M059J (cell line): ENCODE measurements at places on chromosomes 5 and 9.

DNA sequence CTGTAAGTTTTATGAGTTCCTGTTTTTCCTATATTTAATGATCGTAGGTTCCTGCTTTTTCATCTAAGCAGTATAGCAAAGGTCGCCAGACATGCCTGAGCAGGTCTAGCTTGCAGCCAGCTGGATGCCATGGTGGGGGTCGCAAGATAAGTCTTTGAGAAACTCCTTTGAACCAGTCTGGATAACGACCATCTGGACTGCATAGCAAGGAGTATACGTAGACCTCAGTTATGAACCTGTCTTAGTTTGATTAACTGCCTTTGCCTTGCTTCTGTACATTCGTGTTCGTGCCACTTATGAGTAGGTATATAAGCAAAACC lies 8.4 kb upstream of the SPATA31E1 start:
- DNase-seq, result no peak

DNA sequence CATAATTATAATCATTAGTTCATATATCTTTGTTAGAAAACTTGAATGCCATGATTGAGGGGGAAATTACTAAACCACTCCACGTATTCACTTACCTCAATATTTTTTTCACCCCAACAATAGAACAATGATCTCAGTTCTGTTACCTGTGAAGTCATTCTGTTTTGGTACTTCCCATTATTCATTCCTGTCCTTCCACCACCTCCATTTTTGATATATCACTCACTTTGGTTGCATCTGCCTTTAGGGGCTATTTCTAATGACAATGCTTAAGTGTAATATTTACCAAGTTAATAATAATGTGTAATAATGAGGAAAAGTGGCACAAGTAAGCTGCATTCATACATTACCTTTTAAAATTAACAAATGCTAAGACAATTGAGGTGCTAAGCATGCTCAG lies 218.4 kb downstream of the SPATA31D1 start:
- no peak for DNase-seq

GRCh38 chr5:60020457-60020856 lies 126.9 kb upstream of the PDE4D start:
- DNase-seq, result no peak

DNA sequence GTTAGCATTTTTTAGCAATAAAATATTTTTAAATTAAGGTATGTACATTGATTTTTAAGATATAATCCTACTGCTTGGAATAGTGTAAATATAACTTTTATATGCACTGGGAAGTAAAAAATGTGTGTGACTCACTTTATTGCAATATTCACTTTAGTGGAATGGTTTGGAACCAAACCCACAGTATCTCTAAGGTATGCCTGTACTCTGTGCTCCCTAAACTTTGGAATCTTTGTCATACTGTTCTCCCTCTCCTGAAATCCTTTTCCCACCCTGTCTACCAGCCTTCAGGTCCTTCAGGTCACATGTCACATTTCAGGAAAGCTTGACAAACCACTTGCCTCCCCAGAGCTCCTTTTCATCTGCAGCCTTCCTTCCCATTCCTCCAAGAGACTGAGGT lies 308.7 kb downstream of the SPOCK1 start:
- DNase-seq, result peak; percentile 78

- peak; percentile 60 for DNase-seq
Measured at GRCh38 chr5:91074615-91075014, 308.5 kb downstream of the ARRDC3 start.

DNA sequence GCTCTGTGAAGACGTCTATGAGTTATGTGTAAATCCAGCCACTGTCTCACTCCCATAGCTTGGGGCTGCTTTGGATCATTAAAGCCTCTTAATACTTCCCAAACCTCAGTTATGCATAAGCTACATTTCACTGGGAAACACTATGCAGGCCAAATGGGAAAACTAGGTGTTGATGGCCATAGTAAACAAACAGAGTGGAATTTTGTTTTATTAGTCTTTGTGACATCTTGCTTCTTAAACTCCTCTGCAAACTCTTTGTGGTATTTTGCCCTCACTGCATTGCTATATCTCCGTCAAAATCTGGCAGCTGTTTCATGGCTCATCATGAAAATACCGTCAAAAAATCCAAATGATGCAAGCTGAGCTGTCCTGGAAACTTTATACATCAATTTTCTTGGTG lies 167.2 kb upstream of the HMHB1 start:
- peak; percentile 65 for DNase-seq

GRCh38 chr5:120388016-120388781 lies 75.9 kb upstream of the PRR16 start:
- DNase-seq, result peak; percentile 93

GRCh38 chr5:13317654-13318053 lies 626.8 kb downstream of the DNAH5 start:
- peak; percentile 48 for DNase-seq

GRCh38 chr9:36934478-36935065 lies 99.5 kb downstream of the PAX5 start:
- DNase-seq, result peak; percentile 27

GRCh38 chr5:174362514-174362913 lies 317.0 kb downstream of the NSG2 start:
- DNase-seq, result no peak
